ENCODE measurements at places on chromosomes 11 and 22.

GRCh38 chr22:27576815-27577573, 224.6 kb downstream of the MN1 start:
- no peak for DNase-seq
- H3K27me3 ChIP-seq: peaks cover 20% of the 10 kb centered on the region
- H3K4me1 ChIP-seq: peaks cover 10% of the 10 kb centered on the region
- H3K36me3 ChIP-seq: no peaks in the 10 kb centered on the region
- no peak overlapping the region for H3K27ac ChIP-seq

GRCh38 chr22:48088926-48089536, 1326.6 kb downstream of the TBC1D22A start:
- no peak for DNase-seq
- peaks cover 18% of the 10 kb centered on the region for H3K4me1 ChIP-seq
- no peaks in the 10 kb centered on the region for H3K27me3 ChIP-seq
- no peaks in the 10 kb centered on the region for H3K36me3 ChIP-seq
- H3K4me3 ChIP-seq: no peak overlapping the region

GRCh38 chr11:74418509-74418895, 20.3 kb upstream of the PGM2L1 start:
- peaks cover 3% of the 10 kb centered on the region for H3K4me1 ChIP-seq
- no peak overlapping the region for H3K4me3 ChIP-seq
- no peak for DNase-seq
- H3K36me3 ChIP-seq: no peaks in the 10 kb centered on the region
- H3K27me3 ChIP-seq: no peaks in the 10 kb centered on the region
- no peak overlapping the region for H3K27ac ChIP-seq

GRCh38 chr11:12706545-12707499, 32.6 kb downstream of the TEAD1 start:
- H3K4me1 ChIP-seq: peaks cover 73% of the 10 kb centered on the region
- no peaks in the 10 kb centered on the region for H3K36me3 ChIP-seq
- peak overlapping the region; percentile 47 for H3K27ac ChIP-seq
- no peak for DNase-seq

- no peak for DNase-seq
- peaks cover 12% of the 10 kb centered on the region for H3K4me1 ChIP-seq
- H3K4me3 ChIP-seq: peak overlapping the region; percentile 90
- no peaks in the 10 kb centered on the region for H3K36me3 ChIP-seq
- H3K27ac ChIP-seq: no peak overlapping the region
These were observed 81.9 kb downstream of the PRR5L start for GRCh38 chr11:36377759-36378564.

DNA sequence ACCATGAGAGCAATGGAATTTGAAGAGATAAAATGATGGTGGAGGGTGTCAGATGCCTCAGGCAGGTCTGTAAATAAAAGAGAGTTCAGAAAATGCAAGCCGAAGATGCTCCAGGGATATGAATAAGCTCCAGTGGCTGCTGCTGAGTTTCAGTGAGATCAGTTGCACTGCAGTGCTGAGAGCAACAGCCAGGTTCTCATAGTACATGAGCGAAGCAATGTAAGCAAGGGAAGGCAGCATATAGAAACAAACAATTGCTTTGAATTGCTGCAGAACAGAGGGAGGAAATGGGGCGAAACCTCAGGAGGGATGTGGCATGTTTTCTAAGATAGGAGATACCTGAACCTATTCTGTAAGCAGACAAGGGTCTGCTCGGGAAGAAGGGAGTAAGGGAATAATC, 369.5 kb downstream of the AASDHPPT start:
- H3K4me1 ChIP-seq: peaks cover 8% of the 10 kb centered on the region
- H3K36me3 ChIP-seq: no peaks in the 10 kb centered on the region
- no peak overlapping the region for H3K27ac ChIP-seq
- no peaks in the 10 kb centered on the region for H3K27me3 ChIP-seq
- no peak for DNase-seq

- peaks cover 29% of the 10 kb centered on the region for H3K4me1 ChIP-seq
- DNase-seq: no peak
- H3K36me3 ChIP-seq: peaks cover 6% of the 10 kb centered on the region
- peak overlapping the region; percentile 25 for H3K27ac ChIP-seq
- H3K27me3 ChIP-seq: no peaks in the 10 kb centered on the region
These were observed 11.2 kb upstream of the SREBF2 start for GRCh38 chr22:41821471-41822316.

- H3K27ac ChIP-seq: no peak overlapping the region
- H3K4me1 ChIP-seq: peaks cover 2% of the 10 kb centered on the region
- no peak for DNase-seq
- no peak overlapping the region for H3K4me3 ChIP-seq
These were observed 37.9 kb upstream of the ARHGAP32 start for GRCh38 chr11:129230006-129230405.

GRCh38 chr22:45164270-45165088, 754 bp downstream of the NUP50 start:
- peaks cover 12% of the 10 kb centered on the region for H3K36me3 ChIP-seq
- H3K27ac ChIP-seq: peak overlapping the region; percentile 79
- peak; percentile 36 for DNase-seq
- no peaks in the 10 kb centered on the region for H3K27me3 ChIP-seq
- peaks cover 40% of the 10 kb centered on the region for H3K4me1 ChIP-seq
- peak overlapping the region; percentile 92 for H3K4me3 ChIP-seq

- H3K4me1 ChIP-seq: peaks cover 14% of the 10 kb centered on the region
- H3K36me3 ChIP-seq: no peaks in the 10 kb centered on the region
- H3K4me3 ChIP-seq: no peak overlapping the region
- H3K27me3 ChIP-seq: no peaks in the 10 kb centered on the region
- no peak for DNase-seq
These were observed 155.8 kb upstream of the POU2AF2 start for GRCh38 chr11:111089759-111090158.

DNA sequence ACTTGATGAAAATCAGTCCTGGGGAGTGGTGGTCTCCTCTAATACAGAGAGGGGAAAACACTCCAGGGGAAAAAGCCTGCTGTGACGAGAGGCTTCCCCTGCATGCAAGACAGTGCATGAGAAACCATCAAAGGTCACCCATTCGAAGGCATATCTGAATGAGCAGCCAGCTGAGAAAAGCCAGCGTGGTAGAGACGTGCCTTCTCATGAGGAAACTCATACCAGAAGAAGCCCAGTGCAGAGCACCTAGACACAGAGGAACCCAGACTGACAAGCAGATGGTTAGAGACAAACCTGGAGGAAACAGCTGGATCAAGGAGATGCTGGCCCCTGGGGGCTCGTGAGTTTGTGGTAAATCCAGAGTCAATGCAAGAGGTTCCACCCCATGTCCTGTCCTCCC, 534.8 kb downstream of the BRD1 start:
- DNase-seq: no peak
- H3K4me1 ChIP-seq: peaks cover 21% of the 10 kb centered on the region
- H3K27me3 ChIP-seq: peaks cover 13% of the 10 kb centered on the region
- H3K36me3 ChIP-seq: peaks cover 16% of the 10 kb centered on the region

DNA sequence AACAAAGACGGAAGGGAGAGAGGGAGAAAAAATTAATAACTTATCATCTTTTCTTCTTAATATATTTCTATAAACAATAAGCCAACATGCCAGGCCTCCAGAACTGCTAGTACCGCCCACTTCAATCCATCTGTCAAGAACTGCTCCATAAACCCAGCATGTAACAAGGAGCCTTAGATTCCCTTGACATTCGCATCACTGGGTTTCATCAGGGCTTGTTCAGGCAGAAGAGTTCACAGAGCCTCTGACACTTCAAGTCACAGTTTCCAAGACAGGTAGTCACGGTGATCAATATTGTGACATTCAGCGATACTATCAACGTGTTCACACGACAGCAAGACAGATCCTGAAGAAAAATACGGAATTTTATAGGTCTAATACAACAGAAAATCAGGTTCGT, 61.7 kb downstream of the LARGE2 start:
- H3K27ac ChIP-seq: peak overlapping the region; percentile 80
- DNase-seq: no peak

DNA sequence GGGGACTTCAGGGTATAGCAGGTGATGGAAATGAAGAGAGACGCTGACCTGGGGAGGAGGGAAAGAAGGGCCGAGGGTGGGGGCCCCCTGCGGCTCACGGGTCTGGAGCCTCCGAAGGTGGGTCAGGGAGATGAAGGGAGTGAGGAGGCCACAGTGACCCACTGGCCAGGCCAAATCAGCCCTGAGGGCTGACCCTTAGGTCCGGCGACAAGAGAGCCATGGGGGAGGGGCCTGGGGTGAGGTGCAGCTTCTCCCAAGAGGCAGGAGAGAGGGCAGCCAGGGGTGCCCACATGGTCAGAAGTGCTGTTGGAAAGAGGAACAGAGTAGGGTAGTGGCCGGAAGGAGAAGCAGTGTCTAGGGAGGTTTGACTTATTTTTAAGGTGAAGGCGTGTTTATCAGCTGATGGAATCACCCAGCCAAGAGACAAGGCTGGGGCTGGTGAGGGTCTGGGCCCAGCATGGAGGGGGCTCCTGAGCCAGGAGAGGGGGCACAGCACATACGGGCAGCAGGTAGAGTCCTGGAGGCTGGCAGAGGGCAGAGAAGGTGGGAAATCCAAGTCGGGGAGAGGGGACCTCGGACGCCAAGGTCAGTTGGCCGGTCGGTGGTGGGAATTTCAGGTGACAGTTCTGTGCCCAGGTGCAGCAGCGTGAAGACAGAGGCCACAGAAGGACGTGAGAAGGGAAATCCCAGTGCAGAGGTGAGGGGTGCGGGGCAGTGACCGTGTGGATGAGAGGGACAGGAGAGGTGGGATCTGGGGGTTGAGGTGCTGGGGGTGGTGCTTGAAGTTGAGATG, 49.0 kb downstream of the LINC01488 start:
- no peaks in the 10 kb centered on the region for H3K36me3 ChIP-seq
- no peak overlapping the region for H3K4me3 ChIP-seq
- no peaks in the 10 kb centered on the region for H3K27me3 ChIP-seq
- H3K4me1 ChIP-seq: peaks cover 24% of the 10 kb centered on the region
- H3K27ac ChIP-seq: no peak overlapping the region
- no peak for DNase-seq

GRCh38 chr11:124935548-124936514, at the start of gene HEPACAM:
TSS of gene HEPACAM (minus strand) at chr11:124936047. CDS start at chr11:124936006, 41 bp downstream.
- no peaks in the 10 kb centered on the region for H3K36me3 ChIP-seq
- H3K27ac ChIP-seq: no peak within 1 kb of the TSS

DNA sequence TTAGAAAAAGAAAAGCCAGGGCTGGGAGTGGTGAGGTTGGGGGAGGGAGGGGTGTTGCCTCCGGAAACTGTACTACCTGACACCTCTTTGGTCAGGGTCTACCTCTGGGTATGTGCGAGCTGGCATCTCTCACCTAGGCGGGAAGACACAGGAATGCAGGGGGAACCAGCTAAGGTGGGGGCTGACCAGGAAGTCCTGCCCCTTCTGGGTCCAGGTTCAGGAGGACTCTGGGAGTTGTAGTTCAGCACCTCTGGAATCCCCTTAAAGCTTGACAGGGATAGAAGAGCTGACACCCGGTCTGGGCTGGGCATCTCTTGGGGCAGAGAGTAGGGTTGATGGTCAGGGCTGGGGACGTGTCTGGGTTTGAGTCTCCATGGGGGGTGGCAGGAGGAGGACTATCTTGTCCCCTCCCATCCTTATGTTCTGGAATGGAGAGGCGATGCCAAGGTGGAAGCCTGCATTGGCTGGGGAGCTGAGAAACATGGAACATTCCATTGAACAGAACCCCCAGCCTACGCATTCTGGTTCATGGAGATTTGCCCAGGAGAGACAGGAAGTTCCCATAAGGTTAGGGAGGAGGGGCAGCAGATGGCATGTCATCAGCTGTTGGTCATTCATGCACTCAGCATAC, 2.1 kb upstream of the KIAA1671 start:
- H3K4me3 ChIP-seq: peak overlapping the region; percentile 48
- peaks cover 55% of the 10 kb centered on the region for H3K4me1 ChIP-seq
- H3K27ac ChIP-seq: peak overlapping the region; percentile 54
- 0 out of 2 replicates have a peak, but pooled peaks cover 2% of the 10 kb centered on the region for H3K36me3 ChIP-seq
- peaks cover 7% of the 10 kb centered on the region for H3K27me3 ChIP-seq

DNA sequence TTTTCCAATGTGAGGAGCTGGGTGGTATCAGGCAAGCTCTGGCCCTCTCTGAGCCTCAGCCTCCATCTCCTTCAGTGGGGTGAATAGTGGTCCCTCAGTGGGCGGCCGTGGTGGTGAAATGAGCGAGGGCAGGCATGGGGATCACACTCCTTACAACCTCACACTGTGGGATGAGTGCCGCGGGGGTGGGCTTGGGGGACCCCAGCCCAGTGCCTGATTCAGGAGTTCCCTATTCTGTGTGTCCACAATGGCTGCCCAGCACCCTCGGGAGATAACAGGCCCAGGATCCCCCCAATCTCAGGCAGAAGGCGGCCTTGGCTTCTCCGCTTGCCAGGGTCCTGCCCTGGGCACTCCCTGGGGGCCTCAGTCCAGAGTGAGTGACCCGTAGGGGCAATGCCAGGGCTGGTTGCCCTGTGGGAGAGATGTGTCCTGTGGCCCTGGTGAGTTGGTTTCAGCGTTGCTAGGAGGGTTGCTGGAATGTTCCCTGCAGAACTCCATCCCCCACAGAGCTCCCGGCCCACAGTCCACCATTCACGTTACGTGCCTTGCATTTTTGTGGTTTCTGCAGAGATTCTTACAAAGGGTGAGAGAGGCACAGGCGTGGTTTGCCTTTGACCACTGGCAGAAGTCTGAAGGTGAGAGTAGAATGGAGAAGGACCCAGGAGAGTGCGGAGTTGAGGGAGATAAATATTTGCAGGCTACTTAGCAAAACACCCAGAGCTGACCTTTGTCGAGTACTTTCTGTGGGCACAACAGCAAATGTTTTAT, 2.9 kb downstream of the ALDH3B1 start:
- no peak overlapping the region for H3K4me3 ChIP-seq
- peaks cover 19% of the 10 kb centered on the region for H3K4me1 ChIP-seq
- H3K36me3 ChIP-seq: no peaks in the 10 kb centered on the region
- H3K27me3 ChIP-seq: no peaks in the 10 kb centered on the region
- H3K27ac ChIP-seq: no peak overlapping the region

GRCh38 chr22:42376711-42377554, 55.3 kb downstream of the NFAM1 start:
- H3K27me3 ChIP-seq: peaks cover 17% of the 10 kb centered on the region
- H3K27ac ChIP-seq: no peak overlapping the region
- DNase-seq: peak; percentile 65
- peaks cover 8% of the 10 kb centered on the region for H3K36me3 ChIP-seq

- H3K4me1 ChIP-seq: peaks cover 25% of the 10 kb centered on the region
- peaks cover 5% of the 10 kb centered on the region for H3K27me3 ChIP-seq
- DNase-seq: no peak
- no peak overlapping the region for H3K27ac ChIP-seq
These were observed 108.2 kb downstream of the RASSF10 start for GRCh38 chr11:13117344-13117743.

DNA sequence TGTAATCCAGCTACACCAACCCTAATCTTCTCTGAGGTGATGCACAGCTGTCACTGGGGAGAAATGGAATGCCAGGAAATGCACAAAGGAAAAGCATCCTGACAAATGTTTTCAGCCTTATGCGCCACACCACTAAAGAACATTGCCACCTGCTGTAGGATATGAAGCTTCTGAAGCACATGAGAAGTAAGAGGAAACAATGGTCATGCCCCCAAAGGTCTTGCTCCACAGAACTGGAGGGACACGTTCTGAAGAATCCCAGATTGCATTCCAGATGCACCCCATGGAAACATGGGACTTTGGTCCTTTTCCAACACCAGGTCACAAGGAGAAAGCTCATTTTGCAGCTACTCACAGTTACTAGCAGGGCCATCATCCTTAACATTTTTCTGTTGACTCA, 48.7 kb upstream of the ZBED5 start:
- no peak overlapping the region for H3K27ac ChIP-seq
- H3K4me3 ChIP-seq: no peak overlapping the region
- H3K4me1 ChIP-seq: peaks cover 25% of the 10 kb centered on the region
- no peak for DNase-seq

GRCh38 chr11:77687088-77687487, 49.5 kb upstream of the CLNS1A start:
- DNase-seq: no peak
- no peaks in the 10 kb centered on the region for H3K27me3 ChIP-seq

Measured in WTC11 (cell line).